ENCODE measurements at places on chromosomes 7 and 10.

DNA sequence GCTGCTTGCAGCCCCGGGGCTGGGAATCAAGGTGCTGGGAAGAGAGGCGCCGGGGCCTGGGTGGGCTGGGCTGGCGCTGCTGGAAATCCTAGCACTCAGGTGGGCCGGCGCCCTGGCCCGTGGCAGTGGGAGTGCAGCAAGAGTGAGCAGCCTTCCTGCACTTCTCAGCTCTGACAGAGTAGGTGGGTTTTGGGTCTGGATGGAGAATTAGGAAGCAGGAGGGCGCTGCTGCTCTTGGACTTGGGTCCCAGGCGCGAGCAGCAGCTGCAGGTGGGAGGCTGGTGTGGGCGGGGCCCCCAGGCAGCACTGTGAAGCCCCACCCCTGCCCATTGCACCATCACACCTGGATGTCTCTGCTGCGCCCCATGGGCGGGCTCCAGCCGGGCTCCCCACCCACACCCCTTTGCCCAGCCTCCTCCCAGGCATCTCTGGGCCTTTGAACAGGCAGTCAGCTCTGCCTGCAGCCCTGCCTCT is 6.0 kb downstream of the BRI3 start:
- no peak for DNase-seq

DNA sequence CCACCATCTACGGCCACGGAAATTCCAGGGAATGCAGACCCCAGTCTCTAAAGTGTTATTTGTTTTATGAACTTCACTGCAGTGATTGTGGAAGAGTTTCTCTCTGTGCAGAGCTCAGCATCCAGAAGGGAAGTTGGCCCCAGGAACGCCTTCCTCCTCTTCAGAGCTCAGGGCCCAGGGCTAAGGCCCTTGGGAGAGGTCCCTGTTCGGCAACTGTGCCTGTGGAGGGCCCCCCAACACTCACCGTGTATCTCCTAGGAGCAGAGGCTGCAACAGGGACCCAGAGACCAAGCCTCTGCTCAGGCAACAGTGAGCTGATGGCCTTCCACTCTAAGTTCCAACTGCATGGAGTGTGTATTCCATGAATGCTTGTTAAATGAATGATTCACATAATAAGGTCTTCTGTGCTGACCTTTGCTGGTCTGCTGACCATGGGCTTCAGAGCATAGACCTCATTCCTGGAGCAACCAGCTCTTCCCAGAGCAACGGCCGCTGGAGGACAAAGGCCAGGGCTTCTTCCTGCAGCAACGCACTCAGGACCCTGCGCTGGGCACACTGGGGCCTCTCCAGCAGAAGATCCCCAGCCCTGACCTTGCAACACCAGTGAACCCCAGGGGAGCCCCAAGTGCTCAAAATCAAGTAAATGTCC is 7.7 kb downstream of the DIP2C start:
- DNase-seq, result no peak

DNA sequence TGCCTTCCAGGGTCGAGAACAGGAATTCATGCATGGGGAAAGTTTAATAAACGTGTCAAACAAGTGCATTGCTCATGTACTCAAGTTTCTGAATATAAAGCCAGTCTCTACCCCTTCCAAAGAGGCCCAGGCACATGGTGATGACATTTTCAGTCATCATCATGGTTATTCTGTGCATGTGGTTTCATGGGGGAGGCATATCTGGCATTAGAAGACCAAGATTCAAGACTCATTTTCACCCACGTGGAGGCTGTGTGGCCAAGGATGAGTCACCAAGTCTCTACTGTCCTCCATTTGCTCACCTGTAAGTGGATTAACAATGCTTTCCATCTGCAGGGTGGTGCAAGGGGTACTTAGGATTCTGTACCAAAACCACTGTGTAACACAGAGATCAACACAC is 34.0 kb upstream of the CNPY1 start:
- DNase-seq, result no peak

- no peak for DNase-seq
These were observed 21.9 kb upstream of the CREB5 start for GRCh38 chr7:28390426-28390825.

DNA sequence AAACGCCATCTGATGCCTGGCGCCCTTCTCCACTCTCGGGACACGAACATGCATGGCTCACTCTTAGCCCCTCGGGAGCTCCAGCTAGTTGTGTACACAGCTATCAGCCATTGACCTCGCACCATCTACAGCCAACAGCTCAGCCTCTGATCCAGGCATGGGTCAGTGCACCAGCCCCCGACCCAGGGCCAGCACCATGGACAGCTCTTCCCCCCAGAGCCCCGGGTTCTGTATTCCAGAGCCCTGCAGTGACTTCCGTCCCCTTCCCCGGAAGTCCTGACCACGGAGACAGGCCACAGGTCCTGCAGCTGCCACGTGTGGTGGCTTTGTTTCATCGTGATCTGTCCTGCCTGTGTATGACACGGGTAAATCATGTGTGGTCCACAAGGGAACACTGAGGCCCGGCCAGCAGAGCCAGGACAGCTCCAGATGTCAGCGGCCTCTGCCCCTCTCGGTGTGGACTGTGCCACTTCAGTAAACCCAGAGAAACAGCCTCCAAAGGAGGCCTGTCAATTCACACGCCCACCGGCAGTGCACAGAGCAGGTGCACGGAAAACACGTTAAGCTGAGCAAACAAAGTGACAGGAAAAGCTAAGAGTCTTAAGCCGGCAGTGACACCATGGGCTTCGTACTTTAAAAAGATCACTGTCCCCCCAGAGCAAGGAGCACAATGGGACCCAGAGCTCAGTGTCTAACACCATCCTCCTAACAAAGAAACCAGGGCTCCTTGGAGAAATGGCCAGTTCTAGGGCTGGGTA is 13.0 kb downstream of the STK32C start:
- DNase-seq, result no peak

DNA sequence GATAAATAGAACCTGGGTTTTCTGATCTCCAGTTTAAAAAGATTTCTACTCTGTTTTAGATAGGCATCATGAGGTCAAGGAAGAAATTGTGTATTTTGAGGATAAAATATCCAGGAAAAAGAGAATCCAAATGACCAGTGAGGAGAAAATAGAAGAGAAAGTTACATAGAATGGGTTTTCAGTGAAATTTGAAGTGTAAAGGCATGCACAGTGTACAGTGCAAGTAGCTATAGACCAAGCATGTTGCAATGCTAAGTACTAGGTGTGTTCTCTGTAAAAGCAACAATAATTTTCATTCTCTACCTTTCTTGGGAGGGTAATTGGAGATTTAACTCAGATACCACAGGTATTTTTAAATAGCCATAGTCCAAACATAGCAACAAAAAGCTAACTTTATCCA is 22.6 kb downstream of the CDK1 start:
- DNase-seq, result no peak

DNA sequence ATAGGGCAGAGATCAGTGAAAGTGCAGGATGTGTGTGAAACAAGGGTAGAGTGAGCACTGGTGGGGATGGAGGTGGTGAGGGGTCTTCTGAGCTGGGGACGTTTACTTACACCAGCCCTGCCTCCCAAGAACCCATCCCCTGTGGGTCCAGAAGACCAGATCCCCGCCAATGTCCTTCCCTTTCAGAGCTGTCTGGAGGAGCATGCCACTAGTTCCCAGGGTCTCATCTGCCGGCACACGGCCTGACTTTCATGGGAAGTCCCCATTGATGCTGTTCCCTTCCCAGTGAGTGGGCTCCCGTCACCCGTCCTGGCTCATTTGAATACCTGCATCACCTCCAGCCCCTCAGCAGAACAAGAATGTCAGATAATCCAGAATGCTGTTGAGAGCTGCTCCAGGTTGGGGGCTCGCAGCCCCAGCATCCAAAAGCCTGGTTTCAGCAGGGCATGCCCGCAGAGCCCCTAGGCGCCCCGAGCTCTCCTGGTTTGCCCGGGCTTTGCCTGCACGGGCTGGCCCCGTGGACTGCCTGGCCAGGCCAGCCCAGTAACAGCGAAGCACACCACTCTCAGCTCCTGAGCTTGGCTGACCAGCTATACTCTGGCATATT is 246.7 kb downstream of the MGMT start:
- DNase-seq, result no peak

DNA sequence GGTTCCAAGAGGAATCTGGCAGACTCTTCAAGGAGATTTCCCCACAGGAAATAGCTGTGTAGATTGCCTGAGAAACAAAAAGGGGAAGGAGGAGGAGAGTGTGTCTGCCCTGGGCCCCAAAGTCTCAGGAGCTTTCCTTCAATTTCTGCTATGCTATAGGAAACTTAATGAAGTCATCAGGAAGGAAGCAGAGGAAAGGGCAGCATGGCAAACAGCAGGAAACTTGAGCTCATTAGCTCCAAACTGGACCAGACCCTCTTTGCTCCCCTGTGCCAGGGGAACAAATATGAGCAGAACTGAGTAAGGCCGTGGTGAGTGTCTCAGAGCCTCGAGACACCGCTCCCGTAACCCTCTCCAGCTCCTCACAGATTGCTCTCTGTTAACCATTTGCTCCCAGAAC is 4.8 kb upstream of the KCNIP2 start:
- DNase-seq, result peak; percentile 13

DNA sequence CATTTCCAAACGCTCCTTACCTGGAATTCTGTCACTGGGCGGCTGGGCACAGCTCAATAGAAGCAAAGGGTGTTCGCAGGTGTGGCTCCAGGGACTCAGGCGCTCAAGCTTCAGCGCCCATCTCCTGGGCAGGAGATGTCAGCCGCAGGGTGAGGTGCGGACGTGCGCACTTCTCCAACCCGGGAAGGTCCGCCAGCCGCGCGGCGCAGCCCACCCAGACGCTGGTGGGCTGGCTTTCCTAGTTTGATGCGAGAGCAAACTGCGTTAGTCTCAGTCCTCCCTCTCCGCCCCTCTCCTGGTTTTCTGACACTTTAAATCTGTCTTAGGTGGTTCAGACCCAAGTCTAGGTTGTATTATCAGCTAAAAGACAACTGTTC is 267 bp downstream of the CALCR start:
- DNase-seq, result no peak

GRCh38 chr10:2137549-2138174 is 400.3 kb upstream of the ADARB2 start:
- DNase-seq, result no peak

GRCh38 chr10:21707498-21707897 is 173.5 kb downstream of the MLLT10 start:
- DNase-seq, result no peak

- DNase-seq, result no peak
These were observed 14.3 kb upstream of the KCNIP2 start for GRCh38 chr10:101857802-101858476.

GRCh38 chr10:58335306-58336005 is 650 bp downstream of the UBE2D1 start:
- DNase-seq, result no peak

DNA sequence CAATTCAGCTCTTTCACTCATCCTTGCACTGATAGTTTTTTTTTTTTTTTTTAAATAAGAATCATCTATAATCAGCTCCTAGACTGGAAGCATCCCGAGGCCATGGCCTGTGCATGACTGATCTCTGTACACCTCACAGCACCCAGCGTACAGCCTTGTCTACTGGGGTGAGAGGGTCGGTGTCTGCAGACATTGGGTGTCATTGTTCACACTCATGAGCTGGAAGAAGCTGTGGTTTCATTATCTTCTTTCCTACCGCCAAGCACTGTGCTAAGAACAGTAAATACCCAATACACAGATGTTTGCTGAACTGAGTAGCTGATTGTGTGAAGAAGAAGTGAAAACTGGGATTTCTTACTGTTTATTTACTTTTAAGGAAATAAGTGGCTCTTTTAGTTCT is 123.6 kb downstream of the CLEC2L start:
- DNase-seq, result no peak

DNA sequence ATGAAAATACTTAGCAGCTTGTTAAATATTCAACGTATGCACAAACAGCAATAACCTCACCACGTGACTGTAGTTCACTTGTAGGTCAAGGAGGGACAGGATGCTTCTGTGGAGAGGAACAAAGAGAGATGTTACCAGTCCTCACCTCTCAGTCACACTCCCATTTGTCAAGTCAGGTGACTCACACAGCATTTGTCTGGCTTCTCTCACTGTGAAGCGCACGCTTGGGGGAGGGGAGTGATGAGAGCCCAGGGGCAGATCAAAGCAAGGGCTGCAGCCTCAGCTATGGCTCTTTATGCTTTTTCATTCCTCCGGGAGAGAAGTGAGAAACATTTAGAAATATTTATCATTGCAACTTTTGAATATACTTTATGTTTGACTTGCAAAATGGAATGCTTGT is 2.9 kb upstream of the RBM20 start:
- DNase-seq, result no peak

DNA sequence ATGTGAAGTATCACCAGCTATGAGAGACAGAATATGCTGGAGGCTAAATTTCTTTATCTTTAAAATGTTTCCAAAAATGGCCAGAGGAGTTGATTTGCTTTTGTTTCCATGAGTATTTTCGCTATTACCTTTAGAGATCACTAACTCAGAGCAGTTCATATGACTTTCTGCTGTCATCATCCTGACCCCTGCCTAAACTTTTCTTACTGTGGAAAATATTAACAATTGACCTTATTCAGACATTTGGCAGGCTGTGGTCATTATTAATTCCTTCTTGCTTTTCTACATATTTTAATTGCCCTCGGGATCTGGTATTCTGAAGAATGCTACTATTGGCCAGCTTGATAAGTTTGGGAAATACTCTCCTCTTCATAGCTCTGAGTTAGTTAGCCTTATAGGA is 156.5 kb downstream of the EXOC4 start:
- no peak for DNase-seq

- DNase-seq, result no peak
These were observed 17.8 kb downstream of the PRSS2 start for GRCh38 chr7:142788303-142789289.

DNA sequence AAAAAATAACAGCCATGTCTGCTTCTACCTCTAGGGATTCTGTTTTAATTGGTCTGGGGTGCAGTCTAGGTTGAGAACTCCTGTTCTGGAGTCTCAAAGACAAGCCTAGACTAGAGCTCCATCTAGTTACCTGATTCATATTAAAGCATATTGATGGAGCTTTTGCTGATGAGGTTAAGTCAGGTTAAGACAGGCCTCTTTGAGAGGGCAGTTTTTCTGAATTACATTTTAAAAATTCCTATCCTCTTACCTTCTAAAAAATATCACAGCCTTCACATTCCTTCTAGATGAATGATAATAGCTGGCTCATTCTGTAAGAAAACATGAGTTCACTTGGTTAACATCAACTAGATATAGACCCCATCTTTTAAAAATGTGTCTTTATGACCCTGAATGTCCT is 28.9 kb downstream of the MGAM start:
- no peak for DNase-seq

DNA sequence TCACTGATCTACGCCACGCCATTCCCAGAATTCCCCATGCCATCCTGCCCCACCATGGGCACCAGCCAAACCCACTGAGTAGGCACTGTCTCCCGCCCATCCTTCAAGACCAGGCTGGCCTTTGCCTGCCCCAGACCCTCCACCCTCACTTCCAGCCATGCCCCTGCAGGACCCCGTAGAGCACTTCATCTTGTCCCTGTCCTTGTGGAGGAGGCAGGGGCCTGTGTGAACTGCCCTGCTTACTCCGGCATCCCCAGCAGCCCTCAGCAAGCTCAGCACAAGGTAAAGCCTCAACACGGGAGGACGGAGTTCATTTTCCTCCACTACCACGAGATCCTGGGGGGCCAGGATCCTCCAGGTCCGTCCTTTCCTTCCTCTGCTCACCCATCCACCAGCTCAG is 577.7 kb downstream of the PTPRN2 start:
- no peak for DNase-seq
